Hepatocyte (in vitro differentiated cells): ENCODE measurements at places on chromosomes 3 and 15. TPM values are rescaled to one million over a fixed set of nuclear protein-coding genes. Genes with fewer than 3 reads are reported as not detected.

- DNase-seq: no peak
Measured at GRCh38 chr3:67558426-67558825, 96.0 kb downstream of the SUCLG2 start.

DNA sequence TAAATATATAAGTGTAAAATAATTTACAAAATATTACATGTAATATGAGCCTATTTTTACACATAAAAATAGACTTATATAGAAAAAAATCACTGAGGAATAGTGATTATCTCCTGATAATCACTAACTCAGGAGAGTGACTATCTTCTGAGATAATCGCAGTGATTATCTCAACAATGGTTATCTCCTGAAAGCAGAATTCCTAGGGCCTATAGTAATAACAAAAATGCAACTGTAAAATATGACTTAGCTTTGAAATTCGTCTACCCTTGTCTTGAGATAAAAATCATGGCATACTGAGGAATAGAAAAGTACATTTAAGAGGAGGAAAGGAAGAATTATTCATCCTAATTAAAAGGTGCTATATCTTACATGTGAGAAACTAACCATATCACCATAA lies 117.0 kb upstream of the ASB14 start:
- no peak for DNase-seq

DNA sequence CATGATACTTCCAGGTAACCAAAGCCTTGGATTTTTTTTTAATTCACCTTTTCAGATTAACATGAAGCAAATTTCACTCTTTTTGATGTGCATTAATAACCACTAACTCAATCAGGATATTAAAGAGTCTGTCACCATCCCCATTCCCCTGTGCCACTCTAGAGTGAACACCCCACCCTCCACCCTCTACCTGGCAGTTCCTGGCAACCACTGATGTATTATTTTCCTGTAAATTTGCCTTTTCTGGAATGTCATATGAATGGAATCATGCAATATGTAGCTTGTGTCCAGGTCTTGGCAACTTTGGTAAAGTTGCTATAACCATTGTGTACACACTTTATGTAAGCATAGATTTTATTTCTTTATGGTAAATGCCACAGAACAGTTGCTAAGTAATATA lies 627.6 kb downstream of the MCTP2 start:
- no peak for DNase-seq

- DNase-seq: no peak
Measured at GRCh38 chr15:100714749-100715342, 112.5 kb downstream of the ASB7 start.

CPEB1 gene
- total RNA-seq: 0.87 and 1.6 TPM in 2 replicates

GRCh38 chr15:43210172-43210745 lies 10.6 kb downstream of the EPB42 start:
- DNase-seq: no peak

POLQ gene
- total RNA-seq: 1.4 and 2.5 TPM in 2 replicates

GPR160 gene
- total RNA-seq: 87.9 and 96.2 TPM in 2 replicates

DNA sequence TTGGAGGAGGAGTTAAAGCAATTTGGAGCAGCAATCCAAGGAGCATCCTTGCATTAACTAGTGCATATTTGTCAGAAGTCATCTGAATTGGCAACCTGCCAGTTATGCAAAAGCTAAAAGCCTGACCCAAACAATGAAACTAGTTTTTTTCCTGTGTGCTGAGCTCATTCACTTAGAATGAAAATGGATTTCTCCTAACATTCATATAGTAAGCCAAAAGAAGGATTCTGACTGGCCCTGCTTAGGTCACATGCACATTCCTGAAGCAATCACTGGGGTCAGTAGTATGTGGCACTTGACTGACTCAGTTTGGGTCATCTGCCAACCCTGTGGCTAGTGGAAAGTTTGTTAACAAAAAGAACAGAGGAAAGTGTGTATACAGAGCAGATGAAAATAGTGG lies 30.5 kb downstream of the OXSM start:
- DNase-seq: peak; percentile 12

DNA sequence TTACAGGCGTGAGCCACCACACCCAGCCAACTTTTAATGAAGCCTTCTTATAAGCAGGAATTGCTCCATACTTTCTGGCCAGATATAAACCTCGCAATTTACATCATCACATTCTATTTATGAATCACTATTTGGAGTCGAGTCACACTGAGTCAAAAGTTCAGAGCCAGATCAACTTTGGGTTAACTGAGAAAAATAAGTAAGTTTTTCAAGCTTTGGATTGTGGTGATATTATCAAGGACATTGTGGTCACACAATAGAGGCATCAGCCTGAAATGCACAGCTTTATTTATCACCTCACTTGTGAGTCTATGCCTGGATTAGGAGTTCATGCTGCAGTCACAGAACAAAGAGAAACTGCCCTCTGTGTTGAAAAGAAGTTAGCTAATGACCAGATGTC lies 1163.5 kb downstream of the ROBO1 start:
- DNase-seq: no peak

HHATL gene
- total RNA-seq: not detected in 2 replicates

DNAH12 gene
- 1.1 and 1.5 TPM in 2 replicates for total RNA-seq

DNA sequence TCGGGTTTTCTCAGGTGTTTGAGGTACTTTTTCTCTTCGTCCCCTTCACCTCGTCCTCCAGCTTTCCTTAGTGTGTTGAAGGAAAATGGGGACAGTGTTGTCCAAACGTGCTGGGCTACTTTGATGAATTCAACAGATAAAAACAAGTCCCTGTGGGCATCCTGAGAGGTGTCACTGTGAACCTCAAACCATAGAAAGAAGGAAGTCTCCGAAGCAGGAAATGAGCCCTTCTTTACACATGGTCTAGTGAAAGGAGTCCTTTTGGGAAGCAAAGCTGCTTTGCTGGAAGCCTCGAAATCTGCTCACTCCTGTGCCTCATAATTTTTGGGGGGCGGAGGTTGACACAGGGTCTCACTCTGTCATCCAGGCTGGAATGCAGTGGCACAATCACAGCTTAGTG lies 10.6 kb downstream of the IL17RB start:
- DNase-seq: no peak

SKIC8 gene
- total RNA-seq: 60.6 and 69.5 TPM in 2 replicates

- no peak for DNase-seq
Measured at GRCh38 chr3:8886546-8886945, 76.7 kb downstream of the RAD18 start.

LTK gene
- total RNA-seq: 0.83 and 1.6 TPM in 2 replicates

NR2E3 gene
- 0.12 TPM in 1 of 2 replicates, not detected in the other for total RNA-seq

CPLX3 gene
- total RNA-seq: not detected in 2 replicates

AADACL2 gene
- total RNA-seq: 0.10 and 0.24 TPM in 2 replicates

DLL4 gene
- 2.3 and 2.8 TPM in 2 replicates for total RNA-seq

DNA sequence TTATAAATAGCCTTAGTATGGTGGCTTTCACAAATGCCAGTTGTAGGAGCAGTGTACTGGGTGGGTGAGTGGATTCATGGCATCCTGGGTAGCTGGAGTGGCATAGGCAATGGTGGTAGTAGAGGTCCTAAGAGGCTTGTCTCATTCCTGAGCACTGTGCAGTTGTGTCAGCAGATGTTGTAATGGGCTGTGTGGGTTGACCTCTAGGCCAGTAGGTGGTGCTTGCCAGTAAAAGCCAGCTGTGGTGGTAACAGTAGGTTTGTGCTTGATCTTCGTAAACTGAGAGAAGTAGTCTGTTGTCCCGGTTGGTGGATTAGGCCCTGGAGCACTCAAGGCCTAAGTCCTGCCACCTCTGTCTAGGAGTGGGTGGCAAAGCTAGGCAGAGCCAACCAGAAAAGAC lies 149.7 kb upstream of the SUCLG2 start:
- no peak for DNase-seq

GRCh38 chr3:178381555-178381954 lies 154.7 kb upstream of the KCNMB2 start:
- no peak for DNase-seq

TAGLN3 gene
- total RNA-seq: 1.9 and 2.1 TPM in 2 replicates

RAD51 gene
- total RNA-seq: 2.0 and 5.0 TPM in 2 replicates

- no peak for DNase-seq
Measured at GRCh38 chr3:52023860-52024764, 28.4 kb upstream of the RPL29 start.

DNA sequence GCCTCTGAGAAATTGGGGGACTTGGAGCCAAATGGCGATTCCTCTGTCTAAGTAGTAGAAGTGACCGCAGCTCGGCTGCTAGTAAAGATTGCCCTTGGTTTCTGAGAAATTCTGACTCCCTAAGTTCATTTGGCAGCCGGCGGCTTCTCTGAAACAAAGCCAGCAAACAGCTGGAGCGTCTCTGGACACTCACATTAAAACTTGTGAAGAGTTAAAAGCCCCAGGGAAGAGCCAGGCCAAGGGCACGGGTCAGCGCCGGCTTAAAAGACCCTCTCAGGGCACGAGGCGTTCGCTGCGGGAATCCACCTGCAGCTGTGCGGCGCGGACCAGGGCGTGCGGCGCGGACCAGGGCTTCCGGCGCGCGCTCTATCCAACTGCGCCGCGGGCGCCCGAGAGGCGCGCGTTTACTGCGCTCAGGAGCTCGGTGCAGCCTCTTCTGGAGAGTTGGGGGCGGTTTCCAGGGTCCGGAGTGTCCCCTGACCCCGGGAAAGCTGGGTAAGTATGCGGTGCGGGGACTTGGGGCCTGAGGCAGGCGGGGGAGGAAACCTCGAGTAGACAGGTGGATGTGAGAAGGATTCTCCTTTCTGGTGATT lies at the start of gene COL6A5:
COL6A5 (plus strand) TSS at position 186 of the 593 bp plus-strand sequence. CDS start 27,967 bp downstream, outside the sequence.
- peak; percentile 7 for DNase-seq

- no peak for DNase-seq
Measured at GRCh38 chr15:65970937-65971740, 101.8 kb downstream of the RAB11A start.

GRCh38 chr3:10766049-10766705 lies 49.9 kb upstream of the SLC6A11 start:
- no peak for DNase-seq
